Nasal cavity respiratory epithelium epithelial cell of viscerocranial mucosa (primary cell): ENCODE measurements at places on chromosomes 13 and 19. TPM values are rescaled to one million over a fixed set of nuclear protein-coding genes. Genes with fewer than 3 reads are reported as not detected.

PTH2 gene
- not detected in 2 replicates for total RNA-seq

ALKBH6 gene
- total RNA-seq, result 12.0 and 15.4 TPM in 2 replicates

OR10H5 gene
- total RNA-seq, result not detected in 2 replicates

TMIGD2 gene
- total RNA-seq, result not detected in 2 replicates
